ENCODE measurements at places on chromosomes 4 and X.

DNA sequence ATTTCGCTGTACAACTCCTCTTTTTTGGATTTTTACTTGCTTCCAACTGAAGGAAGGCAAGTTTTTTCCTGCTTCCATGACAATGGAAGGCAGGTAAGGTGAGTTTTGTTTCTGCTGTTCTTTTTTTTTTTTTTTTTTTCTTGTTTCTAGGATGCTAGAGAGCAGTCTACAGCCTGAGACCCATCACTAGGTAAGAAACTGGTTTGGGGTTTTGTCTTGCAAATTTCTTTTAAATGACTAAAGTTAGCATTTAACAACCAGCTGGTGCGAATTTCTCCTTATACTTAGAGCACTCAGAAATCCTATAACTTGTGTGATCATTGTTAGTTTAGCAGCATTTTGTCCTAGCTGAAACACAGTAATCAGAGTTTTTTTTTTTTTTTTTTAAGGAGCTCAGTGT lies 378.4 kb upstream of the CNKSR2 start:
- no peak for DNase-seq

DNA sequence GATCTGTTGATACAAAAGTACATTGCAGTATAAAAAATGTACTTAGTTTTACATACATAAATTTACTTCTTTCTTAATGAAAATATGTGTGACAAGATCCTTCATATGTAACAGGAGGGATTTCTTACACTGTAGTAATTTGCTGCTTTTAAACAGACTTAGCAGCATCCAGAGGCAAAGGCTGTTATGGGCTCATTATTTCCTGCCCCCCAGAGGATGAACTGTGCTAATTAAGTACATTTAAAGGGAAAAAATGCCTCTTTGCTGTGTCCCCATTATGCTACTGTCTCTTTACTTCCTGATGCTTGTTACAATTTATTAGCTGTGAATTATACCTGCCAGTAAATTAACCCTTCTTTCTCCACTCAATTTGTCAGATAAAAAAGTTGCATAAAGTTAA lies 47.1 kb downstream of the NDST3 start:
- no peak for DNase-seq

DNA sequence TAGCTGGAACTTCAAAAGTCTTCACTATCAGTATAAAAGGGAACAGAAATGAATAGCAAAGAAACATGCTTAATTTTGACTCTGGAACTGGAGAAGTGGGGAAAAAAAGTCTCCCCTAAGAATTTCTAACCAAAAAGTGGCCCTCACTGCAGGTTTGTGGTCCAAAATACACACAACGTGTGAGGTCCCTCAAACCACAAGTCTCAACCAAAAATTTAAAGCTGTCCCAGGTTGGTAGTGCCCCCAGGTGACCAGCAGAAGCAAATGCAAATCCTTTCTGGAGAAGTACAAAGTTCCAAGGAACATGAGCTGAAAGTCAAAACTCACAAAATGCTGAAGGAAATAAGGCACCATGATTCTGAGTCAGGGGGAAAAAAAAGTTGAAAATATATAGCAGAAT lies 23.6 kb upstream of the VAMP7 start:
- no peak for DNase-seq

- DNase-seq = no peak
Observed at GRCh38 chr4:151251603-151252304, 25.2 kb upstream of the PRSS48 start.

GRCh38 chrX:116009346-116009745 lies 161.2 kb upstream of the AGTR2 start:
- DNase-seq = no peak

DNA sequence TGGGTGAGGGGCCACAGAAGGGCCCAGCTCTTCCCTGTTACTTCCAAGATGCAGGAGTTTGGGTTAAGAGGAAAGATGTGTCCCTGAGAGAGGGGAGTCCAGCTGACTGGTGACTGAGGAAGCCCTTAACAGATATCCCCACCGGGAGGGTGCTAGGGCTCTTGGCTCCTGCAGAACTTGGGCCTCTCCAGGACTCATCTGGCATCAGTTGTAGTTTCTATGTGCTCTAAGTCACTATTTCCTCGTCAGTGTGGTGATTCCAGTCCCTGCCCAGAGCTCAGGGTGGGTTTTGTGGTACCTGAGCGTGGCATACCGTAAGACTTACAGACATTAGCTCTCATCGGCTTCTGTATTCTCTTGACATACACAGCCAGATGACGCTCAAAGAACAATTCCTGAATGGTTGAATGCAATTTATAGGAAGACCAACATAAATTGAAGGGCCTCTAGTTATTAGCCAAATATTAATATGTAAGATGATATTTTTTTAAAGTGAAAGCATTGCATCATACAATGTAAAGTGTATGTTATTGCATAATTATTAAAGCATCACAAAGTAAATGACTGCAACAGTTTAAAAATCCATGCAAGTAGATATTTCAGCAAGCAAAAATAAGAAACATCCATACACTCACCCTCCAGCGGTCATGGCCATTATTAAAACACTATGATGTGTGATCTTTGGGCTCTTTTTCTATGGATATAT lies 195.5 kb downstream of the PTTG2 start:
- no peak for DNase-seq

- no peak for DNase-seq
Observed at GRCh38 chr4:184232202-184232601, 14.5 kb upstream of the ENPP6 start.

DNA sequence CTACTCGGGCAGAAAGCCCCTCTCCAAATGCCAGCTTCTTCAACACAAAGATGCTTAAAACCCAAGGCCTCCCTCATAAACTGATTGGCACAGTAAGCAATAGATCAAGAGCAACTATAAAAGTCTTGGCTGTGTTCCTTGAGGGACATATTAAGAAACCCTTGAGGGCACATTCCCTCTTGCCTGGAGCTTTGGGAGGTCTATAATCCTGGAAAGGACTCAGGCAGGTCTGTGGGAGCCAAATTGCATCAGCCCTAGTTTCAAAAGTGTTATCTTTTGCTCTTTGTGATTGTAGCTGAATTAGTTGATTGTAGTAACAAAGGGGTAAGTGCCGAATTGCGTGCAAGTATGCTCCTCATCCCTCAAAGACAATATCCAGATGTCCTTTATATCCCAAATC lies 18.6 kb upstream of the SETD7 start:
- DNase-seq = no peak
